ENCODE measurements at places on chromosomes 4 and X. TPM values are rescaled to one million over a fixed set of nuclear protein-coding genes. Genes with fewer than 3 reads are reported as not detected.

MUC7 gene
- total RNA-seq = not detected

SHOX gene
- total RNA-seq = not detected

ATP5ME gene
- total RNA-seq = 15.6 TPM

NXF2B gene
- total RNA-seq = not detected

CPE gene
- total RNA-seq = 77.9 TPM

HHIP gene
- total RNA-seq = under 0.01 TPM

HNRNPH2 gene
- 53.1 TPM for total RNA-seq

SPANXA2 gene
- not detected for total RNA-seq

MAGEA8 gene
- not detected for total RNA-seq

FGFR3 gene
- 0.97 TPM for total RNA-seq

PCDH10 gene
- not detected for total RNA-seq

DDX53 gene
- total RNA-seq = not detected

CFAP99 gene
- not detected for total RNA-seq

TCEAL5 gene
- total RNA-seq = not detected

PLXNB3 gene
- total RNA-seq = 12.5 TPM

EDNRA gene
- total RNA-seq = 0.86 TPM

TLR10 gene
- not detected for total RNA-seq

GLUD2 gene
- total RNA-seq = 1.6 TPM

SMIM31 gene
- total RNA-seq = not detected

RASL11B gene
- not detected for total RNA-seq

ASB9 gene
- total RNA-seq = not detected

VSIG4 gene
- not detected for total RNA-seq

ARMCX1 gene
- total RNA-seq = 29.0 TPM

PALLD gene
- total RNA-seq = 17.9 TPM

NPY1R gene
- total RNA-seq = not detected

EFHC2 gene
- not detected for total RNA-seq

PAPSS1 gene
- 66.8 TPM for total RNA-seq

SLC34A2 gene
- total RNA-seq = not detected

STS gene
- 13.6 TPM for total RNA-seq

Data from GM23248 (cell line).